Right lobe of liver (tissue), 6 donors: ENCODE measurements at places on chromosomes 13 and 19. TPM values are rescaled to one million over a fixed set of nuclear protein-coding genes. Genes with fewer than 3 reads are reported as not detected.

DNA sequence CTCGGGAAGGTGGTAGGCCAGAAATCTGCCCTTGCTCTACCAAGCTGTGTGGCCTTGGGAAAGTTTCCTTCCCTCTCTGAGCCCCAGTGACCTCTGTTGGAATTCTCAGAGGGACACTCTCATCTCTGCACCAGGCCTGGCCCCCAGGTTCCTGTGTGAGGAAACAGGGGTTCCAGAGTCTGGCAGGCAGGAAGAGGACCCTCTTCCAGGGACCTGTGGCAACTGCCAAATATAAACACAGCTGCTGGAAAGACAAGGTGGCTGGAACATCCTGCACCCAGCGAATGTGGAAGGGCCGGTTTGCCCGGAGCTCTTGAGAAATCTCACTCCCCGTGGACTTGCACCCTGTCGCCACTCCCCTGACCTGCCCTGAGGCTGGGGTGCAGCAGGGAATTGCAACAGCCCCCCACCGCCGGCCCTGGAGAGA is 52.8 kb downstream of the GADD45B start:
- H3K36me3 ChIP-seq, result no peaks in the 10 kb centered on the region
- no peak overlapping the region for H3K27ac ChIP-seq
- H3K4me1 ChIP-seq, result no peaks in the 10 kb centered on the region
- H3K4me3 ChIP-seq, result no peak overlapping the region

GRCh38 chr19:31297991-31298390 is 51.2 kb downstream of the TSHZ3 start:
- no peaks in the 10 kb centered on the region for H3K4me1 ChIP-seq
- no peaks in the 10 kb centered on the region for H3K36me3 ChIP-seq
- H3K27me3 ChIP-seq, result no peaks in the 10 kb centered on the region
- DNase-seq, result no peak
- no peak overlapping the region for H3K4me3 ChIP-seq

NOTCH3 gene
- 2.3 TPM for total RNA-seq

WDR88 gene
- not detected for total RNA-seq

HIPK4 gene
- total RNA-seq, result not detected
